ENCODE measurements at places on chromosomes 11 and 22. TPM values are rescaled to one million over a fixed set of nuclear protein-coding genes. Genes with fewer than 3 reads are reported as not detected.

GRCh38 chr11:44849424-44849823 lies 101.3 kb downstream of the TP53I11 start:
- DNase-seq = no peak

DNA sequence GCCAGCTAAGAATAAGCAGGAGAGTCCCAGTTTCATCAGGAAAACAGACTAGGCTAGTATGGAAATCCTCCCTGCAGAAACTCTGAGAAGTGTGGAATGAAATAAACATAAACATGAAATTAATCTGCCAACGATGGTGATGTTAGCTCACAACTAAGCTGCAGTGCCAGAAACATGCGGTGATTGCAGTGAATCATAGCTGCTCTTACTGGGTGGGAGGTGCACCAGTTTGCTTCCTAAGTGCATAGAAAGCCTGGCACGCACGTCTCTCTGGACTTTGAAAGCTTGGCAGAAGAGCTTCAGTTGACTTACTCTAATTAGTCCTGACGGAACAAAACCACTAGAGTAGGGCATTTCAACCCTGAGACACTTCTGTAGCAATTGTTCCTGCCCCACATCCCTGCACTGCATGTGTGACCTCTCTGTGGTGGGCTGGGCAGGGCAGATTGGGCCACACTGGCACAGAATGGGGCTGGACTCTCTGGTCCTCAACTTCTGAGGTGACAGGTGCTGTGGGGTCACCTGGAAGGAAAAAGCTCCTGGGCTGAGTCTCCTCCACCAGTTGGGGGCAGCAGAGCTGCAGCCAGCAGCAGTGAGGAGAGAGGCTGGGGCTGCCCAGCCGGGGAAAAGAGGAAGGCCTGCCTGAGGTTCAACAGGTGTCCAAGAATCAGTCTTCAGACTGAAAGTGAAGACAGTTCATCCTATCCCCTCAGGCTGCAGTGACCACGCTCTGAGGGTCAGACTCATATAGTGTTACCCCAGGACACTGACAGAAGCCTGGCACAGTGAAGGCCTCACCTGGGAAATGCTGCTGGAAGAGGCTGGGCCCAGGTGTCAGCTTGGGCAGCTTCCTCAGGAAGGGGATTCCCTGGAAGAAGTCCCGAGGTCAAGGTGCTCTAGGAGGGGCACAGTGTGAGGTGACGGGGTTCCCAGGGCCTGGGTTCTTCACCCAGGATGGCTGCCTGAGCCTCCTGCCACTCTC lies 40.5 kb downstream of the GGTLC2 start:
- no peak for DNase-seq

GRCh38 chr22:45169591-45170466 lies 6.1 kb downstream of the NUP50 start:
- no peak for DNase-seq

DNA sequence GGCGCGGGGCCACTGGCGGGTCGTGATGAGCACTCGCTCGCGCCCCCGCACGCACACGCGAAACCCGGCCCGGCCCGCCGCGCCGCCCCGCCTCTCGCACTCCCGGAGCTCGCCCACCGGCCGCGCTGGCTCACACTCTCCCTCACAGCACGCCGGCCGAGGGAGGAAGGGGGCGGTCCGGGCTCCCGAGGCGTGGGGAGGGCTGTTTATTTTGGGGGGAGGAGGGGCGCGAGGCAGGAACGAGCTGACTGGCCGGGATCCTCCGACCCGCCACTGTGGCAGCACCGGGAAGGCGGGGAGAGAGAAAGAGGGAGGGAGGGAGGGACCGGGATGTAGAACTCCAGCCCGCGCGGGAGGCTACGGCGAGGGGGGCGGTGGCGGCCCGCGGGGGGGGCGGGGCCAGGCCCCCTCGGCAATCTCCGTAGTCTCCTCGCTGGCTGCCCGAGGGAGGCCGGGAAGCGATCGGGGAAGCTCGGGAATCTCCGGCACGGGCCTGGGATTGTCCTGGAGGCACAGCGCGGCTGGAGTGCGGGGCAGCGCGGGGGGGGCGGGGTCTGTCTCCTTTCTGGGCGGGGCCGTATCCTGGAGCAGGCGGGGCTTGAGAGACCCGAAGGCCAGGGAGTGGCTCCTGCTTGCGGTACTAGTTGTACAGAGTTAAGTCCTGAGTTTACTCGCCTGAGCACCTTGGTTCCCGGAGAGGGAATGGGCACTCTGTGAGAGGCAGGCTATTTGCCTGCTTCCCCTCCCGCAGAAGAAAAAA lies at the start of gene RBFOX2:
Gene RBFOX2 (minus strand): TSS at position 179 of the 760 bp plus-strand sequence. CDS start 399 bp downstream, outside the sequence.
- peak; percentile 99 for DNase-seq

- no peak for DNase-seq
Measured at GRCh38 chr11:85697747-85698146, 11.8 kb upstream of the CCDC89 start.

DNA sequence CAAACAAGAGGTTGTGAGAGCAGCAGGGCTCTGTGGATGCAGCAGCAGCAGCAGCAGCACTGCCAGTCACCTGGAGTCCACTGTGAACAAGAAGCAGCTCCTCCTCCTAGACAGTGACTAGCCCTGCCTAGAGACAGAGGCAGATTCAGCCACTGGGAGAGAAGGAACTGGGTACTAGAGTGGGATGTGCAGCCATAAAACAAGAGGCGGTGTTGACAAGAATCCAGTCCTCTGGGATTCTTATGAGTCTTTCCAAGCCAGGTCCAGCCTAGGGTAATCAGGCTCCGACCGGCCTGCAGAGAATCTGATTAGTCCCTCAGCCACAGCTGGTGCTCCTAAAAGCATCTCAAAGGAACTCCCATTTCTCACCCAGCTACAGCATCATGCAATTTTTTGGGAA lies 83.9 kb upstream of the USP47 start:
- no peak for DNase-seq

DNA sequence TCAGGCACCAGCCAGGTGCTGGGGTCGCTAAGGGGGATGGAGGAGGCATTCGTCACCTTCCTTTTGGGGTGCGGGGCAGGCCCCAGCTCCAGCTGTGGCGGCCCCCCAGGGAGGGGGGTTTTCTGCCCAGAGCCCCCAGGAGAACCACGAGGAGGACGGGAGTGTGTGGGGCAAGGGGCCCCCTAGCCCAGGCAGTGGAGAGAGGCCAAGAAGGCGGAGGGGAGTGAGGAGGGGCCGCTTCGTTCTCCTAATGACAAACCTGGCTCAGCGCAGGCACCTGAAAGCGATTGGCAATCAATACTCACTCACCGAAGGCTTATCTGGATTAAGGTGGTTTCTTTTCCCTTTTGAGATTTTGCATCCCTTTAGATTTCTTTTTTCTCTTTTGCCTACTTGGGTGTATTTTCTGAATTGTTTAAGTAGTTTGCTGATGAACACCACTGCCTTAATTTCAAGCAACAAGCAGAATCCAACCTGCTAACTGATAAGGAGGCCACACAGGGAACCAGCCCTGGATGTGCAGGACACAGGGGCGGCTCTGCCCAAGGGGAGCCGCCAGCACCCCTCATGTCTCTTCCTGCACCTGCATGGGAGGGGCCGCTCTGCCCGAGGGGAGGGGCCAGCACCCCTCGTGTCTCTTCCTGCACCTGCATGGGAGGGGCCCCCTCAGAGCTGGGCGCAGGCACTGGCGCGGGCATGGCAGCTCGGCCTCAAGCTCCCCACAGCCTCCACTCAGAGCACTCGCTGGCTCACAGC lies 122.3 kb downstream of the BRD1 start:
- no peak for DNase-seq

- DNase-seq = peak; percentile 62
Measured at GRCh38 chr11:131511794-131512193, 141.4 kb downstream of the NTM start.

MS4A6E gene
- not detected for polyA plus RNA-seq

GRCh38 chr11:47506795-47507562 lies 46.0 kb downstream of the CELF1 start:
- DNase-seq = no peak

Measured in kidney (tissue), 22 donors.